ENCODE measurements at places on chromosomes 1 and 21.

DNA sequence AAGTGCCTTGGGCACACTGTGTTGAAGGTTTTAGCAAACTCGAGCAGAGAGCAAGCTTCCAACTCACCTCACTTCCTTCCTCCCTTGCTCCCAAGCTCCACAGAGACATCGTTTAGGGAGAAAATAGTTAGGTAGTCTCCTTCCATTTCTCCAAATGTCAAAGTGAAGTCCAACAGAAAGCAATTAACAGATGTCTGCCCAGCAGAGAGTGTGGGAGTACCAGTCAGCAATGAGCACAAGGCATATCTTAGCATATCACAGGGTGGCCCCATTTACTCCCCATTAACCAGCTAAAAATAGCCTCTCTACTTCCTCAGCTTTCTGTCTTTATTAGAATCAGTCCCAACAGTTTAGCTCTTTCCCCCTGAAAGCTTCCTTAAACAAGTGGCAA is 334.2 kb upstream of the CAMK1G start:
- DNase-seq = no peak

GRCh38 chr1:222375701-222376100 is 172.2 kb downstream of the HHIPL2 start:
- DNase-seq = no peak

DNA sequence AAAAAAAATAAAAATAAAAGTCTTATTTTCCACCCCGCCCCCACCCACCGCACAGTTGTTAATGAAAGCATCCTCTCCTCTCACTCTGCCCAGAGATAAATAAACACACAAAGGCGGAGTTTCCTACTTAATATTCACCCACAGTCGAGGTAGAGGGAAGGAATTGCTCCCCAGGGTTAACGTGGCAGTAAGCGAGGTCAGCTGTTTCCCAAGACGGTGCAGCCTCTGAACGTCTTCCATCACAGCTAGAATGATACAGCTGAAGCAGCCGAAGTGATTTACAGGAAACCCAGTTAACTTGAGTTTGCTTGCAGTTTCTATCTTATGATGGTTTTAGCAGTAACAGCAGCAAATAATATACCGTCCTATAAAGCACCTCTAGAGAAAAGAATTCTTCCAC is 283.9 kb downstream of the PBX1 start:
- no peak for DNase-seq

DNA sequence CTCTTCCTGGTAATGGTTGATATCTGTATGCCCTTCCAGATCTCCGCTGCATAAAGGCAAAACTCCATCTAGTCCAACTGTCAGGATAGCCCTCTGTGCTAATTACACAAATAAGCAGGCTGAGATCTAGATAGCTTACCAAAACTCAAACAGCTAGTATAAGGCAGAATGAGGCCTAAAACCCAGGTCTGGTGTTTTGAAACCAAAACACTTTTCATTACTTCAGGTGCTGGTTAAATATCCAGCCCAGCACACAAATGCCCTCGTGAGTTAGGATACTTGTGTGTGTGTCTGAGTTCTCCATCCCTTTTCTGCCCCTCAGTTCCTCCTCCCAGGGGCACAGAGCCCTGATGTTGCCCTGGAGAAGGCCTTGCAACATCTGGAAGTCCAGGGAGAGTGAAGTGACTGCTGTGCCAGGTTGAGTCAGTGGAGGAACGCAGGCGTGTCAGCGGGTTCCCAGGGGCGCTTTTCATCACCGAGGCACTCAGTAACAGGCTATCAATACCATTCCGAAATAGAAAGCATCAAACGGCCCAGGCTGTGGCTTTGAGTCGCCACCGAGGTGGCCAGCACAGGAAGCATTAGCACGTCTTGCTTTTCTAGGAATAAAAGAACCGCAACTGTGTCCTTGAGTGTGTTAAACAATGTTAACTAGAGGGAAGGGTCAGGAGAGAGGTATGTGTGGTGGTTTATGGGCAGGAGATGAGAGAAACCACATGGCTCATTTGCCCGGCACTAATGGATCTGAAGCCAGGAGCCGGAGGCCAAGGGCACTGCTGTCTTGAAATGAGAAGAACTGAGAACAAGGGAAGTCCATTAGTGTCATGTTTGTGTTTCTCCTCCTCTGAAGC is 90.7 kb upstream of the WLS start:
- DNase-seq = no peak

GRCh38 chr21:35697321-35697808 is 363.0 kb downstream of the SETD4 start:
- peak; percentile 35 for DNase-seq

GRCh38 chr1:227465256-227465655 is 98.1 kb upstream of the ZNF678 start:
- no peak for DNase-seq

- DNase-seq = no peak
These were observed 51.8 kb downstream of the RGS2 start for GRCh38 chr1:192860478-192861185.

GRCh38 chr1:2504949-2505272 is 21.5 kb downstream of the PANK4 start:
- DNase-seq = no peak

DNA sequence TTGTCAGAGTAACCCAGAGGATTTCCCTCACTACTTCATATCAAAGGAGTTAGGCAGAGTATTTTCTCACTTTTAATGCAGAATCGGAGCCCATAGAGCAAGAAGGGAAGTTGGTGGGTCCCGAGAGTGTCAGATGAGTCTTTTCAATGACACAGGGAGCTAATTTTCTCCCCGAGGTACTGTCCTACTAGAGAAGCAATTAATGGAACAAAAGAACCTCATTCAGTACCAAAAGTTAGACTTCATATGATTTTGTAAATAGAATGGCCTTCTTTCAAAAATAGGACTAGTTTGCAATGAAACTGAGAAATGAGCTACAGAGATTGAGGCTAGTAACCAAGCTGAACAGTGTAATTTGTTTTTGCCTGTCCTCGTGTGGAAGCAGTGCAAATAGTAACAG is 3.9 kb downstream of the NCAM2 start:
- DNase-seq = no peak

DNA sequence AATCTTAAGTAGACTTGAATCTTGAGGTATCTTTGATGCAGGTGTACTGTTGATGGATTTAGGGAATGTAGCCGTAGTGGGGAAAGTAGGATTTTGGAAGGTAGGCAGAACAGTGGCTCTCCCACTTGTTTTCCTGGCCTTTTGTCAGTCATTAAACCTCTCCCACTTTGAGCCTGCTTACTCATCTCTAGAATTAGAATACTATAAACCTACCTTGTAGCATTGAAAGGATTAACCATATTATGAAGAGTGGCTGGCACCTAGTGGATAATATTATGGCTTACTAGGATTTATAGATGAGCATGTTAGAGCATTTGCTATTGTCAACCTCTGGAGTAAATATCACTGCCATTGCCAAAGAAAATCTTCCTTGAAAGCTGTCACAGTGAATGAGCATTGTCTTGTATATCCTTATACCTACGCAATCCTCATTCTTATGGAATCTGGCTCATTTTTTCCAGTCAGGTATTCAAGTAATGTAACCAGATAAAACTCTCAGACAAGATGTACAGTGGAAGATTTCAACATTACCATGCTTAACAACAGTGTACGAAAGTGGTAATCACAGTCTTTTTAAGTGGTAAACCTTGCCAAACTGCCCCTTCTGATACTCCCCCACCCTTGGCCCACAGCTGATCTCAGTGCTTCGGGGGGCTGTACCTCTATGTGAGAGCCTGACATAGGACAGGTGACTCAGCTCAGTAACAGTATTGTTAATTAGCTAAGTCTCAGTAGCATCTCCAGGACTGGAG is 44.4 kb downstream of the SH3GLB1 start:
- no peak for DNase-seq

- DNase-seq = no peak
These were observed 62.4 kb upstream of the DIRAS3 start for GRCh38 chr1:68112835-68113243.

All from skin of body (tissue), 3 donors.